ENCODE measurements at places on chromosomes 2 and 18.
A peak's percentile ranks its signal among the peaks of the same experiment; 100 is the strongest.

GRCh38 chr2:65550246-65550645 lies 117.8 kb upstream of the SPRED2 start:
- no peak for DNase-seq

DNA sequence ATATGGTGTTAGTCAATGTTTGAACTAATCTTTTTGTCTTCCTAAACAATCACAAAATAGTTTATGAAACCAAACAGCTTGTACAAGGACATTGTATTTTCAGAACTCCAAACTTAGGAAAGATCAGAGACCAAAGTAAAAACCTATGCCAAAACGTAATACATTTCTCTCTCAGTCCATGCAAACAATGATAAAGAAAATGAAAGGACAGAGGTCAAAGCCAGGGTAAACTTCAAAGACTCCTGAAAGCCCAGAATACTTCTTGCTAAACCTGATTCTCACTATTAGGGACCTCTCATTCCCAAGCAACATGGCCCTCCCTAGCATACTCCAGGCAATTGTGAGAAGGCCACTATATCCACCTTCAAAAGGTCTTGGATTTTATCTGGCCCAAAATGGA lies 105.1 kb upstream of the GALNT5 start:
- no peak for DNase-seq

- peak; percentile 7 for DNase-seq
Measured at GRCh38 chr2:72956936-72957335, 39.6 kb downstream of the EMX1 start.

DNA sequence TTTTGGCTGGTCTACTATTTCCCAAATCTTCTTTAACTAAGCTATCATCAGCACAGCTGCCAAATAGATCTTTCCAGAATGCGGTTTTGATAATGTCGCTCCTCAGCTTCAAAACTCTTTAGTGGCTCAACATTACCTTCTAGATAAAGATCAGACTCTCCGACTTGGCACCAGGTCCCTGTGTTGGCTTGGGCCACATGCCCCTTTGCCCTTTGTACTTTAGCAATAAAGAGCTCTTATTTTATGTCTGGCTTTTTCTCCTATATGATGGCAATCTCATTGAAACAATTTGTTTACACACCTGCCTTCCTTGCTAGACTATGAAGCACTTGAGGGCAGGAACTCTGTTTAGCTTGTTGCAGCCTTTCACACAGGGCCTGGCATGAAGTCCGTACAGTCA lies 128.9 kb upstream of the GATA6 start:
- no peak for DNase-seq

GRCh38 chr2:24894750-24895149 lies 25.3 kb downstream of the ADCY3 start:
- DNase-seq, result no peak

DNA sequence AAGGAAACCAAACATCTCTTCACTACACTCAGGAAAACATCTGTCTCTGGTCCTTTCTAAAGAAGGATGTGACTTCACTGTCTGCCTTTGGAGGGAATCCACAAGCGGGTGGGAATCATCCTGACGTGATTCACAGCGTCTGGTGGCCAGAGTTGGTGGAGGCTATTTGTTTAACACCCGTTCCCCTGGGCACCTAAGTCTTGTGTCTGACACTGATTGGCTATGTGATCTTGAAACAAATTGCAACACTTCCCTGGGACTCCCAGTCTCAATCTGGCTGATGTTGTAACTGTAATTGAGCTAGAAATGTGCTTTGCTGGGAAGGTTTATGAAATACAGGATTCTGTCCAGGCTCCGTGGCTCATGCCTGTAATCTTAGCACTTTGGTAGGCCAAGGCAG lies 28.8 kb upstream of the SIX3 start:
- DNase-seq, result no peak

GRCh38 chr2:211455216-211455841 lies 898.9 kb downstream of the CPS1 start:
- peak; percentile 78 for DNase-seq

- no peak for DNase-seq
Measured at GRCh38 chr2:26535663-26536275, 57.8 kb upstream of the OTOF start.

- no peak for DNase-seq
Measured at GRCh38 chr18:11672846-11673454, 16.1 kb upstream of the GNAL start.

- no peak for DNase-seq
Measured at GRCh38 chr2:239735829-239736357, 289.2 kb downstream of the NDUFA10 start.

DNA sequence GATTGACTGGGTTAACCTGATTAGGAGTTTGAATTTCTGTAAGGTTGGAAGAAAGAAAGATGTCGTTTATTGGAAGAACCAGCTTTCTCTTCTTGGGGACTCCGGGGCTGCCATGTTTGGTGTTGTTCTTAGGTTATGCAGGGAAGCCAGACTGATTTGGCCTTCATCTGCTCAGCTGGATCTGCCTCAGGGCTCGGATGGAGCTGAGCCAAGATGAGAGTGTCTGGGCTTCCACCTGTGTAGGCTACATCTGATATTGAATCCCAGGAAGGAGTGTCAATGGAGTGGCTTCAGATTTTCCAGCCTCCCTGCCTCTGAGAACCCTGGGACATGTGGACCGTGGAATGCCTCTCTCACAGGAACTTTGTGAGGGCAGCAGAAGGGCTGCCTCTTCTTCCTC lies 126.1 kb downstream of the WDSUB1 start:
- DNase-seq, result no peak

DNA sequence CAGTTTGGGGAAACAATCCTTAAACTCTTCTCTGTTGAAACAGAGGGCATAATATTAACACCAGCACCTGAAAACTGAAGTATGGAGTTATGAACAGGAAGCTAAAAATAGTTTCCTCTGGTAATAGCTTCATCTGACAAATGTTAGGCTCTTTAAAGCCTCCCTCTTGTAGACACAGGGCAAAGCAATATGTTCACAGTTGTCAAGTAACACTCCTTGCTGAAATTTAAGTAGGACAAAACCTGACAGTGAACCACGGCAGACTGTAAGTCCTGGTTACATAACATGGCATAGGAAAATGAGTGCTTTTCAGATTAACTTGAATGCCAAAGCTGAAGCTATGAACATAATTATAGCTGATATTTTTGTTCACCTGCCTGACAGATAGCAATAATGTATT lies 172.9 kb downstream of the CMPK2 start:
- DNase-seq, result peak; percentile 7

- DNase-seq, result no peak
Measured at GRCh38 chr18:79477711-79478483, 82.2 kb downstream of the NFATC1 start.

- no peak for DNase-seq
Measured at GRCh38 chr2:159088906-159089305, 120.5 kb downstream of the TANC1 start.

DNA sequence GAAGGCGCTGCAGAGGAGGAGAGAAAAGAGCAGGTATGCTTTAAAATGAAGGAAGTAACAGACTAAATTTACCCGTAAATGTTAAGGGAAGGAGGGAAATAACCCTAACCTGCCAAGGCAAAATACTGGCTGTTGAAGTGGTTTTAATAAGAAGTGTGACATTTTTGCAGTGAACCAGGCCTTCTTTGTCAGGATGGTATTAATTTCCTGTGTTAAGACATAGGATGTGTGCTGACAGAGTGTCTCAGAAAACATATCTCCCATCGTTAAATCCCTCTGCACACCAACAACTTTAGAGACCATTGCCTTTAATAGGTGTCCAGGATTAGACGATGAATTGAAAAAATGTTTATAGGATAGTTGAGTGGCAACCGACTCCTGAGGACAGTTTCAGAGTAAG lies 9.9 kb downstream of the TTC39C start:
- DNase-seq, result no peak

GRCh38 chr2:236168110-236169080 lies at the start of gene GBX2:
Gene GBX2, minus strand, starts transcription at chr2:236168386. Its CDS starts 415 bp downstream, at chr2:236167971.
- peak; percentile 81 for DNase-seq

GRCh38 chr2:105405291-105405690 lies 6.4 kb upstream of the FHL2 start:
- DNase-seq, result no peak

- no peak for DNase-seq
Measured at GRCh38 chr18:59691996-59692395, 5.2 kb downstream of the CCBE1 start.

DNA sequence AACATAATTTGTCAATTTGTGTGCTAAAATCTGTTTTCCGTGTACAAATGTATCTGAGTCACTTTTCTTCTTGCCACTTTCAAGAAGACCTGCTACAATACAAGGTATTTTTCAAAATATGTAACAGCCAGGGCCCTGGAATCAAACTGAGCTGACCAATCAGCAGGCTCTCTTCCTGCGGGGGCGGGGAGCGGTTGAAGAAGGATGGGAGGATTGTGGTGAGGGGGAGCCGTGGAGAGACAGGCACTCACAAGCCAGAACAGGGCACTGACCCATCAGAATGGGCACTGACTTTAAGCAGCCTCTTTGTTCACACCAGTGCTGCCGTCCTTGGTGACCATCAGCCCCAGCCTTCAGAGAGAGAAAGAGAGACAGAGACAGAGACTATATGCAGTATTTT lies 40.6 kb upstream of the CCNYL1 start:
- DNase-seq, result no peak

GRCh38 chr2:22893761-22894517 lies 491.0 kb upstream of the KLHL29 start:
- no peak for DNase-seq

DNA sequence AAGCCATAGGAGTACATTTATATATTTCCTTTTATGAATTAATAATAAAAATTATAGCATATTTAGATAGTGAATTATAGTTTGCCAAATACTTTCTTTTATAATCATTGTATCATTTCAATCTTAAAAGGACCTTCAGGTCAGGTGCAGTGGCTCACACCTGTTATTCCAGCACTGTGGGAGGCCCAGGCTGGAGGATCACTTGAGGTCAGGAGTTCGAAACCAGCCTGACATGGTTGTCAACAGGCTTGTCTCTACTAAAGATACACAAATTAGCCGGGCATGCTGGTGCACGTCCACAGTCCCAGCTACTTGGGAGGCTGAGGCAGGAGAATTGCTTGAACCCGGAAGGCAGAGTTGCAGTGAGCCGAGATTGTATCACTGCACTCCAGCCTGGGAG lies 19.7 kb downstream of the APOB start:
- no peak for DNase-seq

DNA sequence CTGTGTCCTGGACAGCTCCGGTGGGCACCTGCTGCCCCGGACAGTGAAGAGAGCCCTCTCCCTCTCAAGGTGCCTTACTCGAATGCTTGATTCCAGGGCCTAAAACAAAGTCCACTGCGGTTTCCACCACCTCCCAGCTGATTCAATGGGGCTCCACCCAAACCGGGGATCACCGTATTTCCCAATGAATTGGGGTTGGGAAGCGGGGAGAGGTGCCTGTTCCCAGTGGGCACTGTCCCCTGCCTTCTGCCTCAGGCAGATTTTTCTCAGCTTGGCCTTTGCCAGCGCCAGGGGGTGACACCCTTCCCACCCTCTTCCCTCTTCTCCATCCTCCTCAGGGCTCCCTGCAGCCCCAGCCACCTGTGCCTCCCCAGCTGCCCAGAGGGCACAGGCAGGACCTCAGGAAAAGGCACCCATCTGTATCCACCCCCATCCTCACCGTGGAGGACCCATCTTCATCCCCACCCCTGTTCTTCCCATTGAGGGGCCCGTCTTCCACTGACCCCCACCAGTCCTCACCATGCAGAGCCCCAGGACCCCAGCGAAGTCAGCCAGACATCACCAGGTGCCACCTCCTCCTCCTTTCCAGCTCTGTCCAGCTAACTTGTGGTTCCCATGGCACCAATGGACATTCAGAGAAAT lies 66.7 kb upstream of the HPCAL1 start:
- DNase-seq, result no peak

DNA sequence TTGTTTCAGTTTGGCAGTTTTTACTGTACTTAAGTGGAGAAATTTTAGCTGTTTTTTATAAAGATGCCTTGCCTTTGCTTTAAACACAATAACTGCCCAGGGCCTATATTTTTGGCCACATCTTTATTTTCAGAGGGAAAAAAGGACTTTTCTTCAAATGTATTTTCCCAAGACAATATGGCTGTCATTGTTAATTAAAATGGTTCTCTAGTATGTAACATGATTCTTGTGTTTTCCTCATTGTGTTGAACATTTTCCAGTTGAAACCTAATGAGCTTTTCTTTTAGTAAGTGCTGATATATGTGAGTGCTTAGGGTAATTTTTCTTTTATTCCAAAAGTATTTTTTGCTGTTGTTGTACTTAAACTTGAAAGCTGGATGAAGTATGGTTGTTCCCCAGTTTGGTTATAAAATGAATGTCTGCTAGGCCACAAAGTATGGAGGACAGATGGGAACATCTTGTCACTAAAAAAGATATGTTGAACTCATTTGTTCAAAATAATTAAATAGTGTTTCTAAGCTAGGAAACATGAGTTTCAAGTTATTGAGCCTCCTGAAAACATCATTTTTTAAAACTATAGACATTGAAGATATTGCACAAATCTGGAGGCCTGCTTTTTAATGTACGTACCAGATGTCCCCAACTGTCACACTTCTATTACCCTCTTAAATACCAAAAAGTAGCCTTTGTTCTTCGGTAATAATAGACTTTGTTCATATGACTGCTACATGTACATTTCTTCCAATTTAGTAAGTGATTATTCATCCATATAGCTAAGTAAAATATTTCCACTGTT lies 147.5 kb upstream of the DAPL1 start:
- DNase-seq, result no peak

DNA sequence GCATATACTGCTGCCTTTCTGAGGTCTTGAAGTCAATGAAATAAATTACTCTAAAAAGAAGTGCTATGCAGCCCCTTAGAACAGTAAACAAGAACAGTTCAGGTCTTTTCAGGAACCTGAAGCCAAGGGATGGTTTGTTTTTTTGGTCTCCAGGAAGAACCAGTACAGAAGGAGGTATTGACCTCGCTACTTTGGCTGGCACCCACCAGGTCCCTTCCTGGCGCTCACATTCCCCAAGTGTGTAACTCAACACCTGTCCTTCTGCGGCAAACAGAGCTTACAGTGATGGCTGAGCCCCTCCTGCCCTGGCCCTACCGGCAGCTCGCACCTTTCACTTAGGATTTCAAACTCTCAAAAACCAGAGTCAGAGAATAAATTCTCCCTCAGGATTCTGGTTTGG lies 51.9 kb downstream of the SETBP1 start:
- no peak for DNase-seq

GRCh38 chr2:173898996-173899395 lies 66.2 kb downstream of the SP3 start:
- no peak for DNase-seq

DNA sequence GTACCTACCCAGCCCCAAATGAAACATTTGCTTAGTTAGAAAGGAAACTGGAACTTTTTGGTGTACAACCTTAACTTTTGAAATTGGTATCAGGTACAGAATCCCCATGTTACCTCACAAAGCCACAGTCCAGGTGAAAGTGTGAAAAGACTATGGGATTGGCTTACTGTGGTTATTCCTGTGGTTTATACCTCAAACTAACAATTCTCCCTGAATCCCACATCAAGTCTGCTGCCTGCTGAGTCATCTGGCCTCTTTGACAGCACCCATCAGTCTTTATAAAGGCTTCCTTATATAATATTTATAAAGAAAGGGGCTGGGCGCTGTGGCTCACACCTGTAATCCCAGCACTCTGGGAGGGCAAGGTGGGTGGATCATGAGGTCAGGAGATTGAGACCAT lies 164.6 kb downstream of the TMEM247 start:
- no peak for DNase-seq
